ENCODE measurements at places on chromosomes 2 and 18. TPM values are rescaled to one million over a fixed set of nuclear protein-coding genes. Genes with fewer than 3 reads are reported as not detected.

The C2orf76 gene
- 6.7 TPM for total RNA-seq

The C1QL2 gene
- total RNA-seq = not detected

The CD207 gene
- total RNA-seq = not detected

The CFC1 gene
- not detected for total RNA-seq

The AQP12A gene
- total RNA-seq = not detected

The UGT1A4 gene
- not detected for total RNA-seq

The ERICH2 gene
- not detected for total RNA-seq

The ADCY3 gene
- total RNA-seq = 60.0 TPM

The FIGN gene
- 1.3 TPM for total RNA-seq

The ABCG8 gene
- not detected for total RNA-seq

The ASXL3 gene
- 0.14 TPM for total RNA-seq

The BIN1 gene
- 66.1 TPM for total RNA-seq

The MAB21L4 gene
- total RNA-seq = not detected

The CRYBA2 gene
- total RNA-seq = not detected

The REG3G gene
- total RNA-seq = not detected

The RGPD3 gene
- total RNA-seq = 0.22 TPM

The XPO1 gene
- 217 TPM for total RNA-seq

The COL3A1 gene
- 7,536 TPM for total RNA-seq

The CHRNG gene
- total RNA-seq = not detected

The ANKRD30BL gene
- 0.14 TPM for total RNA-seq

The WDPCP gene
- 11.2 TPM for total RNA-seq

The ICA1L gene
- total RNA-seq = 3.9 TPM

The PROKR1 gene
- not detected for total RNA-seq

The KCNJ3 gene
- not detected for total RNA-seq

The CIAO1 gene
- total RNA-seq = 115 TPM

The ALS2 gene
- 43.4 TPM for total RNA-seq

The MC5R gene
- total RNA-seq = not detected

The GKN2 gene
- total RNA-seq = 0.22 TPM

The LHCGR gene
- total RNA-seq = not detected

The TFCP2L1 gene
- under 0.01 TPM for total RNA-seq

The ELOA2 gene
- not detected for total RNA-seq

The CHRND gene
- not detected for total RNA-seq

The DYNAP gene
- not detected for total RNA-seq

The GCG gene
- not detected for total RNA-seq

The C2orf74 gene
- 13.8 TPM for total RNA-seq

The GPR155 gene
- total RNA-seq = 1.6 TPM
